ENCODE measurements at places on chromosomes 13 and 19.

DNA sequence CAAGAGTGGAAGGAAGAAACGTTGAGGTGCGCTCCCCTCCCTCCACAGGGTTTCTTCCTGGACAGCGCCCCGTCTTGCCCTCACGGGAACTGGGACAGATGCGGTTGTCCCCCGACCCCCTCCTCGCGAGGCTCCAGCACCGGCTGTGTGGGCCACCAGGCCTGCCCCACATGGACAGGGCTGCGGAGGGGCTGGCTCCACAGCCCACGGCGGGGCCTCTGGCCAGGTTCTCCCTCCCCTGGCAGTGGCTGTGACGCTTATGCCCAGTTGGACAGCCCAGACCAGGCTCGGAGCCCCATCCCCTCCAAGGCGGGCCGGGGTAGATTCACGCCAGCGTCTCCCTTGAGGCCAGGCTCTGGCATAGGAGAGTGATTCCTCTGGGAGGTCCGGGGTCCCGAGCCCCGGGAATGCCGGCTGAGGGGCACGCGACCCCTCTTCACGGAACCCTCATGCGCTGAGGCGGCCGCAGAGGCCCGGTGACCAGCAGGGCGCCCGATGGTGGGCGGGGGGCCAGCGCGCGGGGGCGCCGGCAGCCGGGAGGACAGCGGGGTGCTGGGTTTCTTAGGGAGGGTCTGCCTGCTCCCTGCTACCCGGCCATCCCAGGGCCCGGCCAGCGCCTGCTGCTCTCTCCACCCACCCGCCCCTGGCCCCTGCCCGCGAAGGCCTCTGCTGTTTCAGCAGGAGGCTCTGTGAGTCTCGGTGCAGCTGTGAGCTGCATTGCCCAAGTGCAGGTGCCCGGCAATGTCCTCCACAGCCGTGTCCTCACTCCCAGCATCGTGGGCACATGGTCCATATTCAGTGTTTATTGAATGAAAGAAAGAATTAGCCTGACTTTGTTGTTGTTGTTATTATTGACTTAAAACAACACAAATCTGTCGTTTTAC lies 20.3 kb upstream of the GAS6 start:
- no peak for DNase-seq

GRCh38 chr13:111114362-111115060 lies 599 bp upstream of the ARHGEF7 start:
- DNase-seq, result no peak

GRCh38 chr19:11067356-11068113 lies 21.7 kb upstream of the LDLR start:
- DNase-seq, result no peak

- DNase-seq, result no peak
Observed at GRCh38 chr19:1843646-1844394, 4.5 kb downstream of the REXO1 start.

GRCh38 chr13:87084192-87084591 lies 587.0 kb upstream of the SLITRK5 start:
- DNase-seq, result no peak

DNA sequence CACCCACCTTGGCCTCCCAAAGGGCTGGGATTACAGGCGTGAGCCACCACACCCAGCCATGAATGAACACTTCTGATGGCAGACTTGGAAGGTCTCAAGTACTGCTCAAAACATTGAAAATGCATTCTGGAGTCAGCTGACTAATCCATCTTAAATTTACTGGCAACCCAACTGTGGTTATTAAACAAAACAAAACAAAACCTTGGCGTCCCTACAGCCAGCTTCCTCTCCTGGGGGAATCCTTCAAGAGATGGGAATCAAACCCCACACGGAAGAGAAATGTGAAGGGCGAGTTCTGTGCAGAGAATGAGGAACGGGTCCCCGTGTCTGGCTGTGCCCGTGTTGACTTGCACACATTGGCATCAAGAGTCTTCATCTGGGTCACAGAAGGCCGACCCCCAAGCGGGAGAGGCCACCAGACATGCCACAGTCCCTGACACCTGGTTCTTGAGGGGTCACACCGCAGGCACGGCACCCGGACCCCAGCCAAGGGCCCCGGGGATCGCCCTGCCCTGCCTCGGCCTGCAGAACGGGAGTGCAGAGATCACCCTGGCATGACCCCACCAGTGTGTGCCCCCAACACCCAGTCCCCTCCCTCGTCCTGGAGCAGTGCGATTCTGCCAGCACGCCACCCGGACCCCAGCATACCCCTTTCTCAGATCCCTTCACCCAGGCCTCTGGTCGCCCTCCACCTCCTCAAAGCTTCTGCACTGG lies 3.2 kb downstream of the MAP2K2 start:
- DNase-seq, result no peak
